ENCODE measurements at places on chromosomes 7 and 10.

DNA sequence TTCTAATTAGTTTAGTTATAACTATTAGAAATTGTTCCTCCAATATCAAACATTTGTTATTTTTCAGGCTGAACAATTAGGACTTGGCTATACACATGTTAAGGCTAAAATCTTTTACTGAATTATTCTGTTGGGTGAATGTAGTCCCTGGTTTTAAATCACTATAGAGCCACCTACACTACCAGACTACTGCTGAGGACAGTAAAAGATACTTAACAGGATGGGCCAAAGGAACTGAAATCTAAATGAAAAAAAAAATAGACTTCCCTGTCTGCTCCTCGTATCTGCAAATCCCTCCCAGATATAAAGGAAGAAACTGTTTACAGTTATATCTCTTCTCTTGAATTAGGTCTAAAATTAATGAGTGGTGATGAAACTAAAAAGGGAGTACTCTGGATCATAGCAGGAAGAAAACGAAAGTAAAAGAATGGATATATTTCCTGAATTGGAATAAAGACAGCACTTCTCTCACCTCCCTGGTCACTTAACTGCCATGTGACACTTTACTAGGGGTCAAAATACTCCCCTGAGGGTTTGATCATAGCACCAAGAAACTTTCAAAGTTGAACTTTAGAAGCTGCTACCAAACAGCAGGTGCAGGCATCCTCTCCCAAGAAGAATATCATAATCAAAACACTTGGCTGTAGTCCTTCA, 12.7 kb downstream of the FBXW4 start:
- no peak for DNase-seq

DNA sequence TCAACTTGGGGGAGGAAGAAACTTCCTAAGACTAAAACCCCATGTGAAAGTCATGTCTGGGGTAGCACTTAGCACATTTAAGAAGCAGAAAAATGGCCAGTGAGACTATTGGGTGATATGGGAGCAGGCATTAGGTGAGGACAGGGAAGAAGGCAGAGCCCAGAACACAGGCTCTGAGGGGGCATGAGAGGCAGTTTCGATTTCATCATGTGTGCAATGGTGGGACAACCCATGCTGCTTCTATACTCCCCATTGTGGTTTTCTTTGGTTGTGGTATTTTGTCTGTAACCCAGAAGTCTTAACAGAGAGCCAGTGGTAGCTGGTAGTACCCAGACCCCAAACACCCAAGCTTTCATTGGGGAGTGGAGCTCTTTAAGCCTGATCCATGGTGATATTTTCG, 752.0 kb downstream of the GRID1 start:
- no peak for DNase-seq

DNA sequence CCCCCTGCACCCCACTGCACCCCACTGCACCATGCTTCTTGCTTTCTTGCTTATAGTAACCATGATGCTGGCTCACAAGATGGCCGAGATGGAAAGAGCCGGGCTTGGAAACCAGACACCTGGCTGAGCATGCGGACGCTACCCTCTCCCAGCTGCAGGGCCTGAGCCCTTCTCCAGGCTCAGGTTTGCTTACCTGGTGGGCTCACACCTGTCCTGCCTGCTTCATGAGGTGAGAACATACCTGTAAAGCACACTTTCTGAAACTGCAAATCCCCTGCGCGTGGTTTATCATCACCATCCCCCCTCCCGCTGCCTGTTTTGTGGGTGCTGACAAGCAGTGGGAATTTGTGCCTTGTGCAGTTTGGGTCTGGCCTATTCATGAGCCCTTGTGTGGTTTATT, 302.7 kb downstream of the GLRX3 start:
- DNase-seq: no peak

GRCh38 chr7:55307123-55307916, 57.8 kb upstream of the LANCL2 start:
- no peak for DNase-seq

GRCh38 chr10:114034923-114035645, 8.6 kb upstream of the ADRB1 start:
- DNase-seq: no peak

DNA sequence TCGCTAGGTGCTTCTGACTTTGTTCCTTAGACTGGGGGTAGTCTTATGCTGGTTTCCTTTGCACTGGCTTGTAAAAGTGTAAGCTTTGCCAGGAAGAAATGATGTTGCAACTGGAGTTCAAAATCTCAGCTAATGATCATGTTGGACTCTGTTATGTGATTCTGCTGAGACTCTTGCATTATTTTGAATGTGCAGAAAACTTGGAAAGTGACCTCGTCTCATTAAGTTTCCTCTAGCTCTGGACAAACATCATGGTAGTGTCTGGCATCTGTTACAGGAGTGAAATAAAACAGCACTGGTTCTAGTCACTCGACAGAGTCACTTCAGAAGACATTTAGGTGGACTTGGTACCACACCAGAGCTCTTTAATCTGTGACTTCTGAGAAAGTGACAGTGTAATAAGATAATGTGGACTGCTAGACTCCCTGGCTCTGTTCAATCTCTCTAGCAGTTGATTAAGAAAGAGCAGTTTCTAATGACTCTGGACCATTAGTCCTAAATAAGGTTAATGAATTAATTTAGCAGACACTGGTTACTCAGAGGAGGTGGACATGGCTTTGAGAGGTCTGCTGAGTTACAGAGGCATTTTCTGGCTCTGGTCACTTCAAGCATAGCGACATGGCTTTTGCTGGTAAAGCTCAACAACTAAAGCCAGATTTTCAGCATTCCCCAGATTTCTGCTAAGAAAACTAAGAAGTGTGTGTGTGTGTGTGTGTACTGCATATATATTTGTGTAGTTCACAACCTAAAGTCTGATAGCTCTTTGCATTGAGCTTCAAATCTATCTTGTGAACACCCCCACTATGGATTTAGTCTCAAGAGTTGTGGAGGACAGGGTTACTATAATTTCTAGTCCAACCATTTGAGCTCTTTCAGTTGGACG, 2.0 kb downstream of the NRP1 start:
- DNase-seq: no peak

- DNase-seq: no peak
Measured at GRCh38 chr10:76278811-76279460, 847.5 kb downstream of the LRMDA start.

GRCh38 chr10:6525599-6526165, 54.4 kb downstream of the PRKCQ start:
- no peak for DNase-seq

GRCh38 chr10:63819753-63820329, 298.6 kb downstream of the REEP3 start:
- DNase-seq: no peak

DNA sequence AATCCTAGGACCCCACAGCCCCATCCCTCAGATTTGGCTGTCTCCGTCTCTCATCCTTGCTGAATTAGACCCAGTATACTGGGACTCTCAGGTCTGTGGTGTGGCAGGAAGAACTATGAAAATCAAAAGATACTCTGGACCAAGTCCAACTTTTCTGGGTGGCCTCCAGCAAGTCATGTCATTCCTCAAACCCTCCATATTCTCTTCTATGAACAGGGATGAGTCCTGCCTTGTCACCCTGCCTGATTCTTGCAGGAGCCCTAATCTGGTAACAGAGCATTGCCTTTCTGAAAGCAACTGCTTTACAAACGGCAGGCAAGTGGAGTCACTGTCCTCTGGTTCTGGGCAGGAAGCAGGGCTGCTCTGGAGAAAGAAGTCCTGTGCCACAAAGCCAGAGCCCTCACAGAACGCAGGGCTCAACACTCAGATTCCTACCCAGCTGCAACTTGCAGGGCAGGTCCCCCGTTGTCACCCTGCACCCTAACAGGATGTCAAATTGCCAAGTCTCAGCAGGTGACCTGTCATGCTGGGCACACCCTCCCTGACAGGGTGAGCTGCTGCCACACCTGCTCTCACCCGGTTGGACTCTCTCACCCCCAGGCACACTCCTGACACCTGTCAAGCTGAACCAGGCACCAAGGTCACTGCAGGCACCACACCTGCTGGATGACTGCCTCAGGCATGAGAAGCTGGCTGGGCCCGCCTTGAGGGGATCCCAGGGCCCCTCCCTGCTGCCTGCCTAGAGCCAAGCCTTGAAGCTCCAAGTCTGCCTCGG, 227.7 kb downstream of the KCNMA1 start:
- DNase-seq: no peak

GRCh38 chr7:23347682-23348180, 48.6 kb downstream of the MALSU1 start:
- no peak for DNase-seq

DNA sequence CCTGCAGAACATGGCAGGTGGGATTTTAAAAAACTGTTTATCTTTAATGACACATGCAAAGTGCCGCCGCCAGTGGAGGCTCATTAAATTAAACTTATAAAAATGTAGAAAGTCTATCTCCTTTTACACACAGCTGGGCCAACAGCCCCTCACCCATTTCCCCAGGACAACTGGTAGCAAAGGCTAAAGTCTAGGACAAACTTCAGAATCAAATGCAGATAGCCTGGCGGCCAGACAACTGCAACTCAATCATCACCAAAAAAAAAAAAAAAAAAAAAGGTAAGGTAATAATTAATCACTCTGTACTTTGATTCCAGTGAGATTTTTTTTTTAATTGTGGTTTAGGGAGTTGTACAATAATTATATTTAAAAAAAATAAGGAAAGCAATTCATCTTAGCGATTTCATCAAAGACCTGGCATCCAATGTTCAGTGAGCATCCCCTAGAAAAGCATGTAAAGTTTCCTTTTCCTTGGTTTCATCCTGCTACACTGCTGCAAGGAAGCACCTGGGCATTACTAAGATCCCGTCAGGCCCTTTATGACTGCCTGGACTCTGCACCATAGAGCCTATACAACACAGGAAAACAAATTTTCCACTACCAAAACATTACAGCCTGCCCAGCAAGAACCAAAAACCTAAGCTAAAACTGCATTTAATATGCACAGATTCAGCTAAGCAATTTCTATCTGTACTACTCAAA, 98.5 kb downstream of the GRB10 start:
- no peak for DNase-seq

DNA sequence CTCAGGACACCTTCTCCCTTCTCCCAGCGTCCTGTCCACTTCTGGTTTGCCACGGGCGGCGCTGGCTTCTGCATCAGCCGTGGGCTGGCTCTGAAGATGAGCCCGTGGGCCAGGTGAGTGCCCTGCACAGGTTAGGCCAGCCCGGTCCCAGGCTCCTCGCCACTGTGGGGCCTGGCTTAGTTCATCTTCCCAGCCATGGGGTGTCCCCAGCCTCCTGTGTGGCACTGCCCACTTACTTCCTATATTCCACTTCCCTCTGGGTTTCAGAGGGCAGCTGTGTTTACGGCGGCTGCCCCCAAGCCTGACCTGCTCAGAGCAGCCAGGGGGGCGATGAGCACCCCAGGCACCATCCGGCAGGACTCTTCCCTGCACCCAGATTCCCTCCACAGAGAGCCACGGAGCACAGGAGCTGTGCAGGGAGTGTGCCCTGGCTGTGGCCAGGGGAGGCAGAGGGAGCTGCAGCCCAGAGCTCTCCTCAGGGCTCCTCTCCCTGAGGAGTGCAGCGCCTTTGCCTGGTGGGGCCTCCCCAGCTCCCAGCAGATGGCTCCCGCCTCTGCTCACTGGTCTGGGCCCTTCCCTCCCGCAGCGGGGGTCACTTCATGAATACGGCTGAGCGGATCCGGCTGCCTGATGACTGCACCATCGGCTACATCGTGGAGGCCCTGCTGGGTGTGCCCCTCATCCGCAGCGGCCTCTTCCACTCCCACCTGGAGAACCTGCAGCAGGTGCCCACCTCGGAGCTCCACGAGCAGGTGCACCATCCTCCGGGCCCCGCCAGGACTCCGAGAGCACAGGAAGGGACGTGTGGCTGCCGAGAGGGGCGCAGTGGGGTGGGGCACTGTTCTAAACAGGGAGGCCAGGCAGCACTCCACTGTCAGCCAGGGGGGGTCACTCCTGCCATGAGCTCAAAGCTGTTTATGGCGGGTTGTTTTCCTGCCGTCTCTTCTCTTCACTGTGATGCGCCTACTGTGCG, 6.4 kb downstream of the LFNG start:
- no peak for DNase-seq

GRCh38 chr10:125127110-125127509, 33.3 kb downstream of the CTBP2 start:
- no peak for DNase-seq

DNA sequence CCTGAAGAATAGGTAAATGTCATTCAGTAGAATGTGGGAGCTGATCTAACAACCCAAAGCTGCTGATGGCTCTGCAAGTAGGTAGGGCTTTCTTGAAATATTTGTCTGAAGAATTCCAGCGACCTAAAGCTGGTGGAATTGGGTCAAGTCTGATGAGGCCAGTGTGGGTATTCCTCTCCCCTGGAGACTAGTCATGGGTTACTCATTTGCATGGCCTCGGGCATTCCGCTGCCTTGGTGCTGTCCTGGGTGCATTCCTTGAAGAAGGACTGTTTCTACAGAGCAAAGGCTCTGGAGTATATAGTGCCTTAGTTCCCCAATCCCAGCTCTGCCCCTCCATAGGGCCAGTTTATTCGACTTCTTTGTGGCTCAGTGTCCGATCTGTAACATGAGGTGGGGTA, 19.2 kb downstream of the PDK4 start:
- DNase-seq: no peak

DNA sequence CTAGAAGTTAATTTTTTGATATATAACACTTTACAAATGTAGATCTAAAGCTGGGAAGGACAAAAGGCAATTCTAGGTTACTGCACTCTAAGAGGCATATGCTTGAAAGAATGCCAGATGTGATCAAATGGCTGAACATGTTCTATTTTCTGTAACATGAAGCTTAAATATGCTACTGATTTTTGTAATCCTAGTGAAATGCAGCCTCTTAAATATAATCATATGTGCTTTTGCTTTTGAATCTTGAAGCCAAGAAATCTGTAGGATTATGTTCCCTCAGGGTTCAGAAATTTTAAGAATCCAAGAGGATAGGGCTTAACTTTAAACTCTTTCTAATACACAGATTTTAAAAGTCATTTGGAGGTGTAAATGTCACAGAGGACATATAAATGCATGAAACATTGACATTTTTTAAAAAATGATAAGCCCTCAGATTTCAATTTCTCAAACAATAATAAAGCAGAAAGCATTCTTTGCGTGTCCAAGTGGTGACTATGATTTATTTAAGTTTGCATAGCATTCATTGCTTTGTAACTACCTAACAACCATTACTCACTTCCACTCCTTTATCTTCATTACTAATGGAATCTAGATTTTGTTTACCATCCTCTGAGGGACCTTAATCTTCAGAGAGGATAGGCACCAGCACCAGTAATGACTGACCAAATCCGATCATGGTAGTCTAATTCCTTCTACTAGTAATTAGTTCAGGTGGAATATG, 170.4 kb downstream of the MAGI2 start:
- DNase-seq: no peak

- DNase-seq: no peak
Measured at GRCh38 chr10:6146013-6146785, 56.5 kb upstream of the PFKFB3 start.

DNA sequence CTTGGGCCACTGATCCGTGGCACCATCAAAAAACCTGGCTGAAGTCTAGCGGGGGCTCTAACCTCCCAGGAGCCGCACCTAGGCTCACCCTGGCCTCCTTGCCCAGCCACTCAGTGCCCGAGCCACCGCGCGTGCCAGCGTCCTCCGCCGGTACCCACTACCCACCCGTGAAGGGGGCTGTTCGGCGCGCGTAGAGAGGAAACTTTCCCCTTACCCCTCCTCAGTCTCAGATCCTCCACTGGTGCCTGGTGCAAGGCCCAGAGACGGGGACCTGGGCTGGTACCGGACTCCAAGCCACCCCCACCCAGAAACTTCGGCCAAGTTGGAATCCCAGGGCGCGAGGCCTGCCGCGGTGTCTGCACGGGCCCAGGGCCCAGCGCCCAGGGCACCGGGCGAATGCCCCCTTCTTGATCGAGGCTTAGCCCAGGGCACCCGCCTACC, 3.5 kb upstream of the EBF3 start:
- DNase-seq: no peak

Measured in T follicular helper cell (primary cell).